Fibroblast of villous mesenchyme (primary cell): ENCODE measurements at places on chromosomes 7 and 10. TPM values are rescaled to one million over a fixed set of nuclear protein-coding genes. Genes with fewer than 3 reads are reported as not detected.

UTF1 gene
- total RNA-seq, result not detected in 2 replicates

GNGT1 gene
- not detected in 2 replicates for total RNA-seq

NYAP1 gene
- 0.43 and 0.64 TPM in 2 replicates for total RNA-seq

DNA sequence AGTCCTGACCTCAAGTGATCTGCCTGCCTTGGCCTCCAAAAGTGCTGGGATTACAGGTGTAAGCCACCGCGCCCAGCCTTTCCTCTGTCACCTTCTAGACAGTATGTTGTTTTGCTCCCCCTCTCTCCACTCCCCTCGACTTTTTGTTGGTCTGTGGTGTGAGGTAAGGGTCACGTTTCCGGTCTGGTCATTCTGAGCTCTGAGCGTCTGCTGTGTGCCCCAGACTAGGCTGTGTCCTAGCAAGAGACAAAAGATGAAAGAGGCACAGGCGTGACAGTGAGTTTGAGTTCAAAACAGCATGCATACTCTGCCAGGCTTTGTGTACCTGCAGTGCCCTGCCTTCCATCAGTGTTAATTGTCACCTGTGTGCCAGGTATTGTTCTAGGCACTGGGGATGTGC lies 87.4 kb upstream of the PPIF start:
- DNase-seq, result no peak

GRCh38 chr7:94907811-94908322 lies 473 bp downstream of the PPP1R9A start:
- no peak for DNase-seq

DNA sequence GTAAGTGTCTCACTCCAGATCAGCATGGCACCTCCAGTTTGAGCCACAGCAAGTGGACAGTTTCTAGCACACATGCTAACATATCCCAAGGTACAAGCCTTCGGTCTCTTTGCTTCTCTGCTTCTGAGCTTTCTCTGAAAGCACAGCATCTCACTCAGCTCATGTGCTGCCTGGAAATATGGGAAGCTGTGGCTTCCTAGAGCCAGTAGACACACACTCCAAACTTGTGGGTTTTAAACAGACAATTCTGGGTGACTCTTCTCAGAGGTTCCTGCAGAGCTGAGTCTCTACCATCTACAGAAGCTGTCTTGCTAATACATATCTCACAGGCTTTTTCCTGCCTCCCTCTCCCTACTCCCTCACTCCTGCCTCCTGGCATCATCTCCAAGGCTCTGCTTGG lies 23.9 kb upstream of the TMEM273 start:
- DNase-seq, result no peak

DNA sequence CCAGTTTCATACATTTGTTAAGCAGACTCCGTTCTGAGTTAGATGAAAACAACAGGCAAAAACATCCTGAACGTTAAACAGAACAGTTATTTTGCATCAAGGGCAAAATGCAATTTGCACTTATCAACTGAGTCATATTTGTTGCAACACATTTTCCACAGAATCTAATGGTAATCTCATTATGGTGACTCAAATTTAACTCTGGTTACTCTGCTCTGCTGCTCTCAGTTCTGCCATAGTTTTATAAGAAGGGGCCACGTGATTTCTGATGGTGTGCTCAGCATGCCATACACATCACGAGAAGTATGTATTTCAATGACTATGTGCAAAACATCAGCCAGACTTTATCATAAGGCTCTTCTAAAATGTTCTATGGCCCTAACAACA lies 148.8 kb downstream of the CHCHD3 start:
- DNase-seq, result peak; percentile 95

GRCh38 chr7:134637934-134638719 lies 8.5 kb upstream of the BPGM start:
- DNase-seq, result no peak

DNA sequence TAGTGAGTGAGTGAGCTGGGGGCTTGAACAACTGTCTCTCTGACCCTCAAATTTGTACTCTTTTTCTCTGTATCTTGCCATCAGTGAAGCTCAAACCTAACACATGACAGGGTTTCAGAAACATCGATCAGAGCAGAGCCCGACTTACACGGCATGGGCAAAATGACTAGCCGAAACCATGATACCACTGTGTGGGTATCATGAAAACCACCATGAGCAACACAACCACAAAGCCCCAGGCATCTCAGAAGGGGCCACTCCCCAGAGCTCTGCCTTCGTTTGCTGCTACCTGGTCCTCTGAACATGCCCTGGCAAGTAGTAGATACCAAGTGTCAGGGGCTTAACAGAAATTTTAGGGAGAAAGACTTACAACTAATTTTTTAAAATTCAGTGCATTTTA lies 308.5 kb downstream of the WDR11 start:
- no peak for DNase-seq
